ENCODE measurements at places on chromosomes 5 and 9.
A peak's percentile ranks its signal among the peaks of the same experiment; 100 is the strongest.

GRCh38 chr9:32554107-32554506 is 1.7 kb upstream of the TOPORS start:
- no peak for DNase-seq

DNA sequence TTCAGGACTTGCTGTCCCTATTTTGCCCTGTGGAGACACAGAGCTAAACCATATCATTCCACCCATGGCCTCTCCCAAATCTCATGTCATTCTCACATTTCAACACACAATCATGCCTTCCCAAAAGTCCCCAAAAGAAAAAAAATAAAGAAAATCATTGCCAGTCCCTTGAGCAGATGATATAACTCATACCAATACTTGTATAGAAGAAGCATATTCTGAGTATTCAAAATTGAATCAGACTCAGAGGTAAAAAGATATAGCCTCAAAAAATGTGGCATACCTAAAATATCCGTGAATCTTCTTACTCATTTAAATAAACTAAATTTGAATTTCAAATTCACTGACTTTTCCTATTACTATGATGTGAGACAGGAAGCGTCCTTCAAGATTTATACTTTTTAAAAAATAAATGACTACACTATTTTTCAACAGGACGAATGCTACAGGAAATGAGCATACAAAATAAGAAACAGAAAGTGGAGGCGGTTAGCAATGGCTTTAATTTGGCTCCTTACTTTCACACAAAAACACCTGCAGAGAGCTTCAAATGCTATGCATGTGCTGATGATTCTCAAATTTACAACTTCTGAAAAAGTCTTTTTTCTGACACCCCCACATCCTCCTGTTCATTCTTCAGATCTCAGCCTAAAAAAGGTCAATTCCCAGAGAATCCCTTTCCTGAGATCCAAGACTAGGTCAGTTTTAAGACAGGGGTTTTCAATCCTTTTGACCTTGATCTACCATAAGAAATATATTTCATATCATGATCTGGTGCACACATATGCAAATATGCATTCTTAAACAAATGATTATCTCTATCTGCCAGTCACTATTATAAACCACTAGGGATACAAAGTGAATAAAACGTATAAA is 39.6 kb upstream of the DMXL1 start:
- DNase-seq = no peak

GRCh38 chr5:567664-568060 is 43.4 kb upstream of the SLC9A3 start:
- no peak for DNase-seq

- no peak for DNase-seq
These were observed 272.8 kb downstream of the ICE1 start for GRCh38 chr5:5695266-5695665.

DNA sequence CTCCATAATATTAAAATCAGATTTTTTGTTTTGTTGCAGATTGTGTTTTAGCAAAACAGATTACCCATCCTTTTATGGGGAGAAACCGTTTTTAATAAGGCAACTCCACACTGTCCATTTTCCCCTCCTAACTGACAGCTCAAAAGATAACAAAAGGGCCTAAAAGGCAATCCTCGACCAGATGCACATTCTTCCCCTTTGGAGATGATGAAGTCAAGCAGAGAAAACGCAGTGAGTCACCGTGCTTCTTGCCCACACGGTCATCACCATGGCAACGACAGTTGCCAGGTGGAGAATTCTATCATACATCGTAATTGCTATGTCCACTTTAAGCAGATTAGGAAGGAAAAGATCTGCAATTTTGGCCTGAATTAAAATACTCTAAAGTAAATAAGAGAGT is 96.4 kb downstream of the DIRAS2 start:
- no peak for DNase-seq

DNA sequence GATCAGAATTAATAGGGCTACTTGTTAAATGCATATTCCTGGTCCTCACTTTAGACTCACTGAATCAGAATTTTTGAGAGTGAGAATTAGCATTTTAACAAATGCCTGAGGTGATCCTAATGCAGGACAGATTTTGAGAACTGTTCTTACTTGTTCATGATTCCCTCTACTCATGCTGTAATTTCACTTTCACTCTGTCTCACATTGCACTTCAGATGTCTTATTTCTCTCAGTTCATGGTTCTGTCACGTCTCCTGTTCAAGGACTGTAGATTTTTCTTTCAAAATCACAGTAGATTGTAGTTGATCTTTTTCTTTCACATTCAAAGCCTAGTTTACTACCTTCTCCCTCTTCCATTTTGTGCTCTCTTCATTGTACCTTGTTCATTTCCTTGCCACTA is 54.3 kb downstream of the ADGRV1 start:
- no peak for DNase-seq

DNA sequence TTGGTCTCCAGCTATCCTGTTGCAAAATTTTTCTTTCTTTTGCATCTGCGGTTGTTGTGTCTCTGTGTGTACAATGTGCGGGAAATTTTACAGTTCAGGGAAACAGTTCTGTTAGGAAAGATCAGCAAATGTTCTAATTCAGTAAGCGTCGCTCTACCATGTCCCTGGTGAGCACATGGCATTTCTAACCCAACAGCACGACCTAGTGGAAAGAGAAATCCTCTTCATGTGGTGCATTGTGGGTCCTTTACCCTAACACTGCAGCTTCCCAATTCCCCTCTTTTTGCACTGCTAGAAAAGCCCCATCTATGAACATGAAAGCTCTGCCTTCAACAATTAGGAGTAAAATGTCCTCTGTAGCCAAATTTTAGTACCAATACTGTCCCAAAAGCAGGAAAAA is 974.2 kb upstream of the CDH9 start:
- no peak for DNase-seq

GRCh38 chr9:137621131-137621757 is 2.4 kb downstream of the EHMT1 start:
- DNase-seq = no peak

GRCh38 chr5:132065351-132065937 is 5.0 kb downstream of the IL3 start:
- DNase-seq = peak; percentile 70

DNA sequence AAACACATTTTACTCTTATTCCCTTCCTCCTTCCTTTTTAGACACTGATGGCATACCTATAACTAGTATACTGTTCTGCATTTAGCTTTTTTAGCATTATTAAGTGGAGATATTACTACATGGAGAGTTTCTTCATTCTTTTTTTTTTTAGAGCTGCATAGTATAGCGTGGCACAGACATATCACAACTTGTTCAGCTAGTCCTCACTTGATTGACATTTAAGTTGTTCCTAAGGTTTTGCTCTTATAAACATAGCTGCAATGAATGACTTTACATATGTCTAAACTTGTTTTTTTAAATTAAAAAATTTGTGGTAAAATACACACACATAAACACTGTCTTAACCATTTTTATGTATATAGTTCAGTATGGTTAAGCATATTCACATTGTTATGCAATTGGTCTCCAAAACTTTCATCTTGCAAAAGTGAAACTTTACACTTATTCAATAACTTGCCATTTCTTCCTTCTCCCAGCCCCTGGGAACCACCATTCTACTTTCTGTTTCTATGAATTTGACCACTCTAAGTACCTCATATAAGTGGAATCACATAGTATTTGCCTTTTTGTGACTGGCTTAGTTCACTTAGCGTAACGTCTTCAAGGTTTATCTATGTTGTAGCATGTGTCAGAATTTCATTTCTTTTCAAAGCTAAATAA is 48.7 kb downstream of the ANKDD1B start:
- no peak for DNase-seq

GRCh38 chr5:124949862-124950261 is 203.4 kb upstream of the ZNF608 start:
- DNase-seq = no peak

- no peak for DNase-seq
These were observed 2.9 kb upstream of the CSF2 start for GRCh38 chr5:132070460-132071337.

GRCh38 chr9:120886490-120886967 is 9.5 kb upstream of the PHF19 start:
- DNase-seq = no peak

- DNase-seq = no peak
These were observed 223.2 kb downstream of the ASTN2 start for GRCh38 chr9:117191504-117192261.

DNA sequence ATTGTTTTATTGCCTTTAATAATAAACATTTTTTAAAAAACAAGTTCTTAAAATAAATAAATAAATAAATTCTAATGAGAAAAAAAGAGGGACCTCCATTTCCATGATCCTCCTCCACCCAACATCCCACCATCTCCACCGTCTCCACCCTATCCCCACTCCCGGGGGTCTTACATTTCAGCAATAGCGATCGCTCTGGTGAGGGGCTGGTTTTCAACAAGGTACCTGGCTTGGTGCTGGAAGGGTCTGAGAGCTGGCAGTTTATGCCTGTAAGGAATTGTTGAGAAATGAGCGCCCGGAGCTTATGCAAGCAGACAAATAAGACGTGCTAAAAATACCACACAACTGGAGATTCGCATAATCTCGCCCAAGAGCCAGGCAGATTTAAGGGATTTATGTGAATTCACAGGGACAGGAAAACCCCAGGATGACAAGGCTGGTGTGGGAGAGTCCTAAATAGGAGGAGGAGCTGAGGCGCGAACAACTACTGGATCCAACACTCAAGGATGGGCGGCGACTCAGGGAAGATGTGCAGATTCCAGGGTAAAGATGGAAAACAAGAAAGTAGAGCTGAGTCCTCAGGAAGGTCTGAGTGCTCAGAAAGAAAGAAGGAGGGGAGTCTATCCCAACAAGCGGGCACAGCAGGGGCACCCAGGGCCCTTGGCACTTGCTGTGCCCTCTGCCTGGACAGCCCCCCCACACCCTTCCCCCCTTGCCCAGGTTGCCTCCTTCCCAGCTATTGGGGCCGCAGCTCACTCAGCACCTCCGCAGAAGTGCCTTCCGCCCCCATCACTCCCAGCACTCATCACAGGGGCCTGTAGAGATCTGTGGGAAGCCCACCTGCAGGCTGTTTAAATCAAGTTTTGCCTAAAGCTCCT is 27.0 kb downstream of the TRIM14 start:
- no peak for DNase-seq

GRCh38 chr5:124383693-124384092 is 362.7 kb downstream of the ZNF608 start:
- no peak for DNase-seq

GRCh38 chr5:56641635-56642260 is 173.6 kb upstream of the MAP3K1 start:
- DNase-seq = no peak

DNA sequence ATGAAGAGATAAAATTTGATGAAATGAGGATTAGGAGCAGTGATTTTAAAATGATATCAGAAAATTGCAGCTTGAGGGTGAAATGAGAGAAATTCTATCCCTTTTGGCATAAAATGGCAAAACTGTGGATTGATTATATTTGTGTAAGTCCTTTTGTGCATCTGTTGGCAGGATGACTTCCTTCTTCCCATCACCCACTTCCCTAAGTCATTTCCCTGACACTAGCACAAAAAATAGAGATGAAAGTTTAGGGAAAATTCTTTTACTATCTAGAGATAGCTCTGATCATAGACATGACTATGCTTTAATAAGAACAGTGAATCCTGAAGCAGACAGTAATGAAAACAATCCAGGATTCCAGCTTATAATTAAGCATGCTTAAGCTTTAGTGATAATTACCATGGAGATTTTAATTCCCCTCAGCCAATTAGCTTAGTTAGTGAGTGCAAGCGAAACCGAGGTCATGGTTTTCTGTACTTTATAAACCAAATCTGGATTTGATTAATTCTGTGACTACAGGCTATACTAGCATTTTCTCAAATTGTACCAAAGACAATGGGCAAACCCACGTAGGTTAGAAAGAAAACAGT is 163.6 kb upstream of the TARS1 start:
- DNase-seq = no peak

DNA sequence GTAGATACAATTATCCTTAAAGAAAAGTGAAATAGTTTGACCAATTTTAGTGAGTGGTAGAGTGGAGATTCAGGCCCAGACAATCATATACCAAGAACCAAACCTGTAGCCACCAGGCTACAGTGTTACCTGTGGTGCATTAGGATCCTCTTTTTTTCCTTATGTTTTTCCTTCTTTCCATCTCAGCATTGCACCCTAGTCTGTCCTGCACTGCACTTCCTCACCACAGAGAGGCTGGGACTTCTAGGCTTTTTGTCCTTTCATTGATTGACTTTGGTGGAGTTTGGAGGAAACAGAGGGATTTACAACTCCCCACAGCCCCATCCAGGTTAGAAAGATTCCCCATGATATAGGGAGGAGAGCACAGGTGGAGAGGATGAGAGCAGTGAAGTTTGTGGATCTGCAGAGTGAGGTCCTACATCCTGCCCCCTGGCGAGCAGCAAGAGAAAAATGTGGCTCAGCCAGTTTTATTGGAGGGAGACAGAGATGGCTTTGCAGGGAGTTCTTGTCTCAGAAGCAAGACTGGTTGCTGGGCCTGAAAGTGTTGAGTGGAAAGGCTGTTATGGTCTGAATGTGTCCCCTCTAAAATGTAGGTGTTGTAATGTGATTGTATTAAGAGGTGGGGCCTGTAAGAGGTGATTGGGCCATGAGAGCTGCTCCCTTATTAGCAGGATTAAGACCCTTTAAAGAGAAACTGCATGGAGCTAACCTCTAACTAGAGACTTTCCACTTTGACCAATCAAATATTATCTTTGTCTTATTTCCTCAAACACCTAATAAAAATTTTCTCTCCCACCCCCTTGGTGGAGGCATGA is 36.2 kb downstream of the KIF4B start:
- peak; percentile 35 for DNase-seq

- DNase-seq = no peak
These were observed 67.6 kb downstream of the SHB start for GRCh38 chr9:38001430-38001829.

- no peak for DNase-seq
These were observed 54.7 kb downstream of the FOXD1 start for GRCh38 chr5:73393611-73394489.

DNA sequence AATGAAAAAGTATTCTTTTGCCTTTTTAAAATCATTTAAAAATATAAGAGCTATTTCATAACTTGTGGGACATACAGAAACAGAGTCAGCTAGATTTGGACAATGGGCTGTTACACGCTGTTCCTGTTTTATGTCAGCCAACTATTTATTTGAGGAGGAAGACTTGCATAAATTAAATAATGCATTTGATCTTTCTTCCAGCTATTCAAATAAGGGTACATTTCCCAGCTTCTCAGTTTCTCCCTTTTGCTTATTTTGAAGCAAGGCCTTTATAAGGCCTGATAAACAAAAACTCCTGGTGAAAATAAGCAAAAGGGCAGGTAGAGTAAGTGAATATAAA is 6.5 kb downstream of the STOM start:
- DNase-seq = no peak

DNA sequence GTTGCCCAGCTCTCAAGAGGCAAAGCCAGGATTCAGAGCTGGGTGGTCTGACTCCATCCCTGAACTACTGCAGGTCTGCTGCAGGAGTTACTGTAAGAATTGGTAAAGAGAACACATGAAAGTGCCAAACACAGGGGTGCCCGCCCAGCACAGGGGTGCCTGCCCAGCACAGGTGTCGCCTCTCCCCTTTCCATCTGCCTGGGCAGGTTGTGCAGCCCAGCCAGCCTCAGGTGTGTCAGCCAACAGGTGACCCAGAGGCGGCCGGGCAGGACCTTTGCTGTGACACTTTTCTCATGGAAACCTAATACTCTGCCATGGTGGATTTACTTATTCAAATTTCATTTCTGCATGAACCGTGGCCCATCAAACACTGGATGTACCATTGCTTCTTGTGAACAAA is 289.7 kb upstream of the IRX4 start:
- DNase-seq = no peak

- DNase-seq = no peak
These were observed 2.3 kb upstream of the FBXW11 start for GRCh38 chr5:172008689-172009141.

- no peak for DNase-seq
These were observed 22.6 kb downstream of the PLAC8L1 start for GRCh38 chr5:146082798-146083197.

GRCh38 chr9:503881-504852 is 289.5 kb downstream of the DOCK8 start:
- DNase-seq = peak; percentile 74
